NCI-H146 (cell line): ENCODE measurements at places on chromosomes 7 and 10.

GRCh38 chr7:130430841-130431666, 9.8 kb downstream of the CEP41 start:
- DNase-seq, result peak; percentile 67

DNA sequence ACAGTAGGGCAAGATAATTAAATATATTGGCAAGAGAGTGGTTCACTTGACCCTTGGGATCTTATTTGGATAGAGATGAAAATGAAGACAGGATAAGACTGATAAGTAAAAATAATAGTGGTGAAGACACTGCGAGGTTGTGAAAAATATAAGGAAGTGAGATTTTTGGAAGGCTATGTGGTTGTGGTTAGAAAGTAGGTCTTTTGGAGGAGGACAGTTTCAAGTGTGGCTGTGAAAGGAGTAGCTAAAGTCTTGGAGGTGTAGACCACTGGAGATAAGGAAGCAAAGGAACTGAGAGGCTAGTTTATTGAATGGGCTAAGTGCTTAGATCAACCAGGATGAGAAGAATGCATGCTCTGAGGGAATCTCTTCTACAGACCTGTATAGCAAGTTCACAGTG, 11.2 kb downstream of the MIOS start:
- DNase-seq, result no peak

GRCh38 chr7:78406531-78406930, 608.0 kb downstream of the PHTF2 start:
- no peak for DNase-seq

GRCh38 chr7:77575187-77575586, 38.1 kb downstream of the PTPN12 start:
- no peak for DNase-seq

GRCh38 chr7:23470330-23471105, at the start of gene IGF2BP3:
TSS of gene IGF2BP3 (minus strand) at chr7:23470491. CDS start at chr7:23470110, 381 bp downstream.
- peak; percentile 97 for DNase-seq

DNA sequence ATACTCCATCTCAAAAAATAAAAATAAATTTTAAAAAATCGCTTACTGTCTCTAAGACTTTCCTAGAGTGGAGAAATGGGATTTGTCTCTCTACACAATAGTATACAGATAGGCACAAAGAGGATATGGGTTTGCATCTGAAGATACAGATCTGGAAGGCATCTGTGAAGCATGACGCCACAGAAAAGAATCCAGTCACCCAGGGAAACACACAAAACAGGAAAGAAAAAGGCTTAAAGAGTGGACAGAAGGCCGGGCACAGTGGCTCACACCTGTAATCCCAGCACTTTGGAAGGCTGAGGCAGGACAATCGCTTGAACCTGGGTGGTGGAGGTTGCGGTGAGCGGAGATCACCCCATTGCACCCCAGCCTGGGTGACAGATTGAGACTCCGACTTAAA, 61.3 kb downstream of the SKIDA1 start:
- no peak for DNase-seq

- no peak for DNase-seq
Measured at GRCh38 chr7:128770233-128770632, 5.4 kb downstream of the OPN1SW start.

GRCh38 chr7:129609666-129610065, 1.9 kb upstream of the NRF1 start:
- DNase-seq, result no peak

DNA sequence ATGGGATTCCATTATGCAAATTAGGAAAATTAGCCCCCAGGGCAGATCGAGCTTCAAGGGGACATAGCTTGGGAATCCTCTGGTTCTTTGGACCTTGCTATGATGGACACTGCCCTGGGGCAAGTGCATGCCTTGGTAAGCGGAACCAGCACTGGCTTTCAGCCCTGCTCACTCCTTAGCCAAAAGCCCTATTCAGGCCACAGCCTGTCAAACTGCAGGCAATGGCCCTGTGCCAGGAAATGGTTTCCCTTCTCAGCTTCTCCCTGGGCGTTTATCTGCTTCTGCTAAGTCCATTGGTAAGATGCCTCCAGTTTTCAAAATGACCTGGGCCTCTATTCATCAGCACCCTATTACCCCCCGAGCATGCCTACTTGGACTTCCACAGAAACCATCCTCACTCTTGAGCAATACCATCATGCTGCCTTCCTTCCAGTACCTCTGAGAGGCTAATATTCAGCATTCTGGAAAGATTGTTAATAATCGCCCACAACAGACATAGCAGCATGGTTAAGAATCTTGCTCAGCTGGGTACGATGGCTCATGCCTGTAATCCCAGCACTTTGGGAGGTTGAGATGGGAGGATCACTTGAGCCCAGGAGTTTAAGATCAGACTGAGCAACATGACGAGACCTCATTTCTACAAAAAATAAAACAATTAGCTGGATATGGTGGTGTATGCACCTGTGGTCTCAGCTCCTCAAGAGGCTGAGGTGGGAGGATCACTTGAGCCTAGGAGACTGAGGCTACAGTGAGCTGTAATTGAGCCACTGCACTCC, 918.6 kb upstream of the AUTS2 start:
- peak; percentile 18 for DNase-seq

DNA sequence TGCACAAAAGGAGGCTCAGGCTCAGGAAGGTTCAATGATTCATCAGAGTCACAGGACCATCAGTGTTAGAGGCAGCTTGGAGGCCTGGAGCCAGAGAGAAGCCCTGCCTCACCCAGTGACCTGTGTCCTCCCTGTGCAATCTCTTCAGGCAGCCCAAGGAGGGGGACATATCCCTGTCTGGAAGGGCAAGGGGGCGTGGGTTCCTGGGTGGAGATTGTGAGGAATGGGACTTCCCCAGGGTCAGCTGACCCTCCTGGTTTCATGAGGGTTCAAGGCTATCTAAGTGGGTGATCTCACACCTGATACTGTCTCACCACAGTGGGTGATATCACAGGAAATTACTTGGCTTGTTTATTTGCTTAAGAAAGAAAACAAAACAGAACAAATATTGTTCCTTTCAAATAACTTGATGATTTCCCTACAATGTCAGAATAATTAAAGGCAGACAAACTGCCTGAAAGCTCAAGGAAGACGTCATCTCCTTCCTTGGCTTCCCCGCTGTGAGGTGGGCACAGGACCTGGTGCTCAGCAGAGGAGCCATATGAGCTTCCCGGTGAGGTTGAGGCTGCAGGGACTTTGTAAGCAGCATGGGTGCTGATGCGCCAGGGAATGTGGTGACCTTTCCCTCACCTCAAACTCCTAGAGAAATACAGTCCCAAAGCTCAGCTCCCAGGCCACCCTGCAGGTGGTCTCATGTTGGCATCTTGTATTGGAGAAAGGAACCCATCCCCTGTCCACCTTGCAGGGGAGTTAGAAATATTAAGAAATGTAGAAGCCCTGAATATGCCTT, 763.2 kb downstream of the GRID1 start:
- DNase-seq, result no peak

DNA sequence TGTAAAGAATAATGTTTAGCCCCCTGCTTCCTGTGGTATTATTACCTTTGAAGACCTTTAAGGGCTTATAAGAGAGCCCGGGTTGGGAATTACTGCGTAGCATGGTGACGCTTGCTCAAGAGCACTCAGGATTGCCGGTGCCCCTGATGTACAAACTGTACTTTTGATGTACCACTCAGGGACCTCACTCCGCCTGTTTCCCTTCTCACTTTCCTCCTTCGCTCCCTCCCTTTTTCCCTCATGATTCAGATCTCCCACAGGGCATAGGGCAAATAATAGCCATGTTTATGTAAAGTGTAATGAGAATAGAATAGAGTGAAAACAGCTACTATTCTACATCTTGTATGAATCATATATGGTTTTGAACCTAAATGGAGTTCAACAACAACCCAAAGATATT, 77.8 kb upstream of the PDCD4 start:
- DNase-seq, result no peak

DNA sequence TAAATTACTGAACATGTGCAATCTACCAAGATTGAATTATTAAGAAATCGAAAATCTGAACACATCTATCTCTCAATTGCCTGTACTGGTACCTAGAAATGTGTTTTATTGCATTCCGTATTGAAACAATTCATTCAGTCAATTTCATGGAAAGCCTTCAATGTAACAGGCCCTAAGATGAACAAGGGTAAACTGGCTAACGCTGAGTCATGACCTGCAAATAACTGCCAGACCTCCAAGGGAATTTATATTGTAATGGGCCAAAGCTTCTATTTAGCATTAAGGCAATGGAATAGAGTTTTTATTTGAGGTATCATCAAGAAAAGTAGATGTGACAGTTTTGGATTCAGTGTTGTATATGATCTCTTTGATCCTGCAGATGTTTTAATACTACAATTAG, 49.9 kb upstream of the CD36 start:
- DNase-seq, result no peak

- DNase-seq, result peak; percentile 71
Measured at GRCh38 chr10:34994565-34995142, 95.5 kb downstream of the CUL2 start.

GRCh38 chr7:15765753-15766152, 79.3 kb upstream of the MEOX2 start:
- no peak for DNase-seq

DNA sequence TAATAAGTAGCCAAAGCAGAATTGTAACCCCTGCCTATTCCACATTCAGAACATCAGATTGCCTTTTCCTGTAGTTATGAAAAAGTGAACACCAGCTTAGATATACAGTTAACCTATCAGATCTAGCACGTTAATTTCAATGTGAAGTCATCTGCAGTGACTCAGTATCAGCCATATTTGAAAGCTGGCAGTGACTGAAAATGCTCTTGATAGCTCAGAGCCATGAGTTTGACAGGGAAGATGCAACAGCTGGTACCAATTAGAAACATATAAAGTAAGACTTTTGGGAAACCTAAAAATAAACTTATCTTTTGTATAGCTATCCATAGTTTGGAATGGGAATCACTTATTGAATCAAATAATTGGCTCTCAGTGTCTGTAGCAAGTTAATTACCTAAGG, 284.1 kb upstream of the NPSR1 start:
- DNase-seq, result no peak

GRCh38 chr7:46493196-46493595, 572.1 kb upstream of the IGFBP3 start:
- DNase-seq, result no peak
